Activated CD4-positive, alpha-beta T cell treated with anti-CD3 and anti-CD28 coated beads, Interleukin-2, amount 50 U/mL, for 48 hours (primary cell): ENCODE measurements at places on chromosomes 2 and 18.

DNA sequence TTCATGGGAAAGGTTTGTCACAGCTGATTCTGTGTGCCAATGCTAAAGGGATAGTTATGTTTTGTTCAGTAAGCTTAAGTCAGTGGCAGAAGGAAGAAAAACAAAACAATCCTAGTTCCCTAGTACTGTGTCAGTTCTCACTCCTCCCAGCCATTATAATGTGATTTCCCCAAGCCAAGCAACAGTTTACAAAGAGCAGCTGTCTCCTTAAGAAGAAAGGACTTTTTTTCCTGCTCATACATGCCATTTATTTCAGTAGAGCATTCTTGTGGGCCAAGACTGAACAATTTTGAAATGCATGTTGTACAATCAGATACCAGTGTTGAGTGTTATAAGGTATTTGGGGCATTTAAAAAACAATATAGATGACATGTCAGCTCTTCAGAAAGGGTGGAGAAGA lies 52.1 kb downstream of the NEMP2 start:
- no peak for DNase-seq

- no peak for DNase-seq
Measured at GRCh38 chr2:160199683-160200389, at the start of gene ITGB6. Gene ITGB6 (minus strand): TSS chr2:160200272. CDS start chr2:160200063, 209 bp downstream.

DNA sequence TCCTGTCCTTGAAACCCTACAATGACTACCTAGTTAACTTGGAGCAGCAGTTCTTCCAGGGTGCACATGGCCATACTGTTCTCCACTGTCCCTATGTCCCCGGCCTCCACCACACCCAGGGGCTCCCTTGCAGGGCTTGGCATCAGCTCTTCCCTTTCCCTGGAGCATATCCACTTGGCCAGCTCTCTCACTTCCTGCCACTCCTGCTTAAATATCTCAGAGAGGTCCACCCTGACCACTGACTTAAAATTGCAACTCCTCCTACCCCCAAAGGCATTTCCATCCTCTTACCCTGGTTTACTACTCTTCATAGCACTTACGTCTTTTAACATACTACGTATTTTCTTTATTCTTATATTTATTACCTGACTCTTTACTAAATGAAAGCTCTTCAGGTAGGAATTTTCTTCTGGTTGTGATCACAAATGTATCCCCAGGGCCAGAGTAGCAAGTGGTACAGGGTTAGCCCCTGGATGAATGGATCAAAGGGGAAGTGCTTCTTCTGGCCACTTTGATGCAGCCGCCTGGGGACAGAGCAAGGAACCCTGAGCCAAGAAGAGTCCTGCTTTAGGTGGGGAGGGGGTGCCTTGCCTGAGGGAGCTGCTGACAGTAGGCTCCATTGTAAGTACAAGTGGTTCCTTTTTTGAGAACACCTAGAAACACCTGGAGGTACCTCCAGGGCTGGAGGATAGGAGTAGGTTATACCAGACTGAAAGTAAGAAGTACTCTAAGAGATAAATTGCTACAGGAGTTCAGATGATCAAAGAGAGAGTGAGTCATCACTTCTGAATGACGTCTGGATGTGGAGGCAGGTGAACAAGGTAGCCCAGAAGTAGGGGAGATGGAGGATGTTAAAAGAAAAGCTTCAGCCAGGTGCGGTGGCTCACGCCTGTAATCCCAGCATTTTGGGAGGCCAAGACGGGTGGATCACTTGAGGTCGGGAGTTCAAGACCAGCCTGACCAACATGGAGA lies 82.2 kb downstream of the SOCS6 start:
- DNase-seq: no peak

DNA sequence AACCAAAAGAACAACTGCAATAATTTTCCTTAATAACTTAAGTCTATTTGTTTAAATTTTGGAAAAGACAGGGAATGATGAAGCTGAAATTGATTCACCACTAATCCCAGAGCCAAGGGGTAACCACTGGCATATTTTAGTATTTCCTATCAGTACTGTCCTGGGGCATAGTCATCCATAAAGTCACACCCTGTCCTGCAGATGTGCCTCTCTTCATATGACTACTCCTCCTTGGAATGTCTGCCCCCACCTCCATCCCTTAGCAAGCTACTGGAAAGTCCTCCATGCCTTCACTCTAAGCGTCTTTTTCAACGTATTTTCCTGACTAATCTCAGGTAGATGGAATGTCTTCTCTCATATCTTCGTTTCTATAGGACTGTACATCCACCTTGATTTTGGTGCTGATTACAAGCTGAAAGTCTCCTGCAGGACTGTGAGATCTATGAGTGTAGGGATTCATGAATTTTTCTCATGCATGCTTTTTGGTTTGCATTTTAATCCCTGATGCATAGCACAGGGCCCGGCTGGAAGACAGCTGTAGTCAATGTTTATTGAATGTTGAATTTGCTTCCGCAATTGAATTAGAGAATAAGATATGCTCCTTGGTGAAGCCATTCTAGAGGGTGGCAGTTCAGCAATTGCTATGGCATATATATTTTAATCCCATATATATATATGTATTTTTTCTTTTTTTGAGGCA lies 85.6 kb downstream of the MOGAT1 start:
- DNase-seq: no peak

GRCh38 chr2:12587729-12588522 lies 128.8 kb upstream of the TRIB2 start:
- no peak for DNase-seq

DNA sequence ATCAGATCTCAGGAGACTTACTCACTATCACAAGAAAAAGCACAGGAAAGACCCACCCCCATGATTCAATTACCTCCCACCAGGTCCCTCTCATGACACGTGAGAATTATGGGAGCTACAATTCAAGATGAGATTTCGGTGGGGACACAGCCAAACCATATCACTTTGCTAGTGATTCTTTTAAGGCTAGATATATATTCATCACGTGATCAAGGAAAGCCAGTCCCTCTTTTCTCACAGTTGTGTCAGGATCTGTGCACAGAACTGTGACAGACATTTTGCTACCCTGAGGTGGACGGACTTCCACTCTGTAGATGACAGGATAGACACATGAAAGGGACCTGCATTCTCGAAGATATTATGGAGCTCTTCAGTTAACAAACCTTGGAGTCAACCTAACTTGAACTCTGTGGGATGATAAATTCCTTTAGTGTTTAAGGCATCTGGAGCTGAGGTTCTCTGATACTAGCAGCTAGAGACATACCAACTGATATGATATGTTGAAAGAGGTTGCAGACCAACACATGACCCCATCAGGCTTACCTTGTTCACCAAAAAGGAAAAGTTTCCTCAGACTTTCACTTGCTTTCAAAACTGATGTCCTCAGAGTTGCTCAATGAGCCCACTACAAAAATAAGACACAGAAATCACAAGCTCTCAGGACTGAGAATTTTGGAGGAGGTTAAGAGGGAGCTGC lies 66.3 kb upstream of the SCG2 start:
- DNase-seq: no peak

- DNase-seq: no peak
Measured at GRCh38 chr2:125593036-125593435, 1062.9 kb upstream of the GYPC start.

DNA sequence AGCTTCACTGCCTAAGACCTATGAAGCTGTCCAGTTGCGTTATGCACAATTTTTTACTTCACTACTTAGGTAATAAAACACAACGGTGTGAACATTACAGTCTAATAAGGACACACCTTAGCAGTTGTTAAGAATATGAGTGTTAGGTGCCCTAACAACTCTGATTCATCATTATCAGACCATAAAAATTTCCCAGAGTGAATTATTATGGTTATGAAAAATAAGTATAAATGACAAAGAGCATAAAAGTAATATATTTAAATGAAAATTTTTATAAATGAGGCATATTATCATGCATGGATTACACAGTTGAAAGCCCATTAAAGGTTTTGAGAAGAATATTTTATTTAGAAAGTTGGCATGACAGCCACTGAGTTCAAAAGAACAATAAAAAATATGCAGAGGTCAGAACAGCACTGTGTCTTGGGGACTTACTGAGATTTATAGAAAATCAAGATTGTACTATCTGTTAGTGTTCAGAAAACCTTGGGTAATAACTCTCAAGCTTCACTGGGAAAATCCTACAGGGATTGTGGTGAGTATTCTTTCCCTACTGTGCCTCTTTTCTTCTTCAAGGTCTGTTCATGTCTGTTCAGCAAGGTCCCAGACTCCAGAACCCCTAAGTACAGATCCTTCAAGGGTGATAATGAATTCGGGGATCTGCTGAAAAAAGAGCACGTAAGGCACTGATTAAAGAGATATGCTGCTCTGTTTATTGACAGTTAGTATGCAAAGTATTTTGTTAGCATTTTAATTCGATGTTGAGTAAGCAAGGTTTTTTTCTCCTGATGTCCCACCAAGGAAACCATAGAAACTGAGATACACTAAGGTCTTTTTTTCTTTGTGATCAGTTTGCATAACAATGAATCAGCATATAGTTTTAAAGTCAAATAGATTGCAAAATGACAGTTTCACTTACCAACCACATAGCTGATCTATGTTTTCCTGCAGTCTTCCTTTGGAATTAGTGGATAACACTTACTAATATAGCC lies 250.0 kb downstream of the DSEL start:
- DNase-seq: no peak

DNA sequence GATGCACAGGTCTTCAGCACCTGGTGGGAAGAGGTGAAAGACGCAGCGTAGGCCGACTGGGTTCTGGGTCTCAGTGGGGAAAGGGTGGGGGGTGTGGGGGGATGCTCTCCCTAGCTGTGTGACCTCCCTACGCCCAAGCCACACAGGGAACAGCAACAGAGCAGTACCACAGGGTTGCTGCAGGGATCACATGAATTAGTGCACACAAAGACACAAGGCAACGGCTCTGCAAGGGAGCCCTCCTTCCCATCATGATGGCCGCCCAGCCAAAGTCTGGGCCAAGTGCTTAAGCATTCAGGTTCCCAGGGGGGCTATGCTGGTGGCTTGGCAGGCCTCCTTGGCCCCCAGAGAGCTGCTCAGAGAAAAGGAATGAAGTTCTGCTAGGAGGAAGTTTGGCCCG lies 28.2 kb upstream of the GBX2 start:
- DNase-seq: no peak

DNA sequence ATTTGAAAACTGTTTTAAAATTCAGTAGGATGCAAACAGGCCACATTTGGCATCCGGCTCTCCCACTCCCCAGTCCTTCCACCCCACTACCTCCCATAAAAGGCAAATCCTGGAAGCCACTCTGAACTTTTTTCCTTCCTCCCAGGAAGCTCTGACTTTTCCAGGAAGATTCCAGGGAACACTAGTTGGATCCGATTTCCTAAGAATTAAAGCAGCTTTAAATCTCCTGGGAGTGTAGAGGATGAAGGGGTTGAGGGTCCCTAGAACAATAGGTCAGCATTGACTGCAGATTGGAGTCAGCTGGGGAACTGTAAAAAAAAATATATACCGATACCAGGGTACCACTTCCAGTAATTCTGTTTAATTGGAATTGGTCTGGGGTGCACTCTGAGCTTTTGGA lies 76.9 kb downstream of the CRIM1 start:
- no peak for DNase-seq

GRCh38 chr18:79772865-79773696 lies 24.7 kb upstream of the KCNG2 start:
- DNase-seq: no peak

DNA sequence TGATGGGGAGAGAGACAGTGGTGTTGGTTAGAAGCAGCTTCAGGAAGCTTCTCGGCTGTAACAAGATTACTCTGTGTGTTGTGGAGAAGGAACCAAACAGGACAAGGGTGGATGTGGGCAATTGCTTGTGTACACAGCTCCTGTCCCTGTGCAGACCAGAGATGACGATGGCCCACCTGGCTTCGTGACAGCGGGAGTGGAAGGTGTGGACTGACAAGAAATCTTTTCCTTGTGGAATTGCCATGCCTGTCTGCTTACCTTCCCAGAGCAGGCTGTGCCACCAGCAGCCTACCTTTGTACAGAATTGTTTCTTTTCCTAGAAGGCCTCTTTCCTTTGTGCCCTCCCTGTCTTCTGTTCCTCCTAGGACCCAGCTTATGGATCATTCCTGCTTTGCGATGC lies 93.8 kb downstream of the ITGB1BP1 start:
- no peak for DNase-seq

DNA sequence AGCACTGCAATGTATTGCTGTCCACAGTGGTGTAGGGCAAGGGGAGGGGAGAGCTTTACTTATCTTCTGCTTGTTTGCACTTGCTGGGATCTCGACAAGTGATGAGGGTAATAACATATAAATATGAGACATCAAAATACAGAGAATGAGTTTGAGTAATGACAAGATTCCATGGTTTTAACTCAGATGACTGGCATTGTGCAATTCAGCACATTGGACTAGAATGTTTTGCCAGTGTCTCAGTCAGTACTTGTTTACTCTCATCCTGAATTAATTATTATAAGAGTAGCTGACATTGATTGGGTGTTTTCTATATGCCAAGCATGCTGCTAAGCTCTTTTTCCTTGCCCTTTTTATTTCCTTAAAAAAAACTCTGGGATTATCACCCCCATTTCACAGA lies 306.7 kb upstream of the MMADHC start:
- no peak for DNase-seq

- no peak for DNase-seq
Measured at GRCh38 chr18:44143072-44143471, 537.6 kb upstream of the SETBP1 start.

DNA sequence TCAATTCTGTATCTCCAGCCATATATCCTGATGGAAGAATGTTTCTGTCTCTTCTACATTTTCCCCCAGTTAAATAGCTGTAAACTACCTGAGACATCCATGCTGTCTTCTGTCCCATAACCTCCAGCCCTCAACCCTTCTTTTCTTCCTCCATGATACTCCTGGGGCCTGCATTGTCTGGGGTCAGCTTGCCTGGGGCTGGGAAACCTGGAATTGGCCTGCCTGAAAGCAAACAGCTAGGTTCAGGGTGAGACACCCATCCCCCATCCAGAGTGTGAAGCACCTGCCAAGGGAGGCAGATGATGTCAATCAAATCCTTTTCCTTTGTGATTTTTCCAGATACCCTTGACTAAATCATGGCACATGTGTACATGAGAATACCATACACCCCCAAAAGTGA lies 313.7 kb upstream of the MGAT5 start:
- DNase-seq: no peak

DNA sequence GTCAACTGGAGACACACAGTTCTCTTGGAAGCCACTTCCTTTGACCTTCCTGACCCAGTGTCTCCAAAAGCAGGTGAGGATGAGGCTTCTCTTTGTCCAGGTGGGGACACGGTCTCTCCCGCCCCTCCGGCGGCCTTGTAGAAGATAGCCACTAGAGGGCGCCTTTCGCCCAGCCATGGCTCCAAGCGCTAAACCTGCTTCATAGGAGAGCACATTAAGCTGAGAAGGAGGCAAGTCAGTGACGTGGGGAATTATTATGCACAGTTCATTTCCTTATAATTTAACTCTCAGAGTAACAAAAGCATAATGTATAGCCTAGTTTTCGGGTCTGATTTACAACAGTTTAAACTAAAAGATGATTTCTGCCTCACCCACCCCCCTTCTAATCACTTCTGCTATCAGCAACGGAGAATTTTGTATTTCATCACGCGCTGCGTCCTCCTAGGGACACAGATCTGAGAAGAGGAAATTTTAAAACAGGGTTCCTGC lies 208.7 kb downstream of the ICOS start:
- DNase-seq: peak; percentile 86

DNA sequence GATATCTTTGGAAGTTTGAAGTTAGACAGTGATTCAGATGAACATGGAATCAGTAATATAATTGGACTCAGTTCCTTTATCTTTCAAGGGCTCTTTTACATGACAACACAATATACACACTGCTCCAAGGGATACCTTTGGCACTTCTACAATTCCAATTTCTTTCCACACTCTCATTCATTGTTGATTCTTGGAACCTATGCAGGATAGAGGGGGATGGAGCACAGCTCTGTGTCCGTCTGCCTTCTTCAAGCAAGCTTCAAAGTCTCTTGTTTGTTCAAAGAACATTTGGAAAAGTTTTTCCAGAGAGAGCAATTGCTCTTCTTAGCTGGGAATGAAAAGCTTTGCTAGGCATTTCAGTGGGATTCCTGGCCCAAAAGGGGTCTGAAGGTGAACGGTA lies 276.2 kb upstream of the ZEB2 start:
- no peak for DNase-seq
